Activated naive CD8-positive, alpha-beta T cell treated with anti-CD3 and anti-CD28 coated beads for 36 hours (primary cell): ENCODE measurements at places on chromosomes 5 and 9. TPM values are rescaled to one million over a fixed set of nuclear protein-coding genes. Genes with fewer than 3 reads are reported as not detected.

DNA sequence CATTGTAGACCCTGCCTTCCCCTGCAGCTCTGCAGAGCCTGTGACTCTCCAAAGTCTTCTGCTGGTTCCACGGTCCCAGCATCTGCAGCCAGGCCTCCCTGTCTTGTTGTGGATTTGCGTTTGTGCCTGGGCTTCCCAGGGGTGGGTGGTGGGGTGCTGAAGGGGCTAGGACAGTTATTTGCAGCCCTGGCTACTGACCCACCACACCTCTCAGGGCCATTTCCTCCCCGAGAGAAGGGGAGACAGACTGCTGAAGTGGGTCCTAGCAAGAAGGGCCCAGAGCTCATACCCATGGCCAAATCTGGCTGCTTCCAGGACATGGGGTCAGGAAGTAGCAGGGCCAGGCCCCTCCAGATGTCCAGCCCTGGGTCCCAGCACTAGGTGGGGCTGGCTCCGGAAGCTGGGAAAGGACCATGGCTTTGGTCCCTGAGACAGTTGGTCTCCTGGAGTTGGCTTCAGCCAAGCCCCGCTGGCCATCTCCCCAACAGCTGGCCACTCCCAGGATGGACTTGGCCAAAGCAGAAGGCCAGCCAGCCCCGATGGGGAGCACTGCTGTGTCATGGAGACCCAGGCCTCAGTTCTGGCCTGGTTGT, 26.3 kb downstream of the GSN start:
- DNase-seq = no peak

The GALNT10 gene
- 19.8 TPM for total RNA-seq

DNA sequence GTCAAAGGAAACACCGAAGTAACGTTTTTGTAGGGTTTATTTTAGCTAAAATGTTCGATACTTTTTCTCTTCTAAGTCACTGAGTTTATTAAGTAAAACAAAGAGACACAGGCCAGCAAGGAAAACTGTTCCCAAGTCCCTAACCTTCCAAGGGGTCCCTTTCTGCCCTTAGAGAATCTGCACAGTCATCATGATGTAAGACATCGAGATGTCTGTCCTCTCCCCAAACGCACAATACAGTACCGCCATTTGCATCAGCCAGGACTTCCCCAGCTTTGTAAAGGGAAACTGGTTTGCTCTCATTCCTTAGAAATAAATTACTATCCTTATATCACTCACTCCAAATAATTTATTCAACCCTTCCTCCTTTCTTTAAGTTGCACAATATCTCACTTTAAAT, 89.3 kb downstream of the MARCHF11 start:
- DNase-seq = no peak

DNA sequence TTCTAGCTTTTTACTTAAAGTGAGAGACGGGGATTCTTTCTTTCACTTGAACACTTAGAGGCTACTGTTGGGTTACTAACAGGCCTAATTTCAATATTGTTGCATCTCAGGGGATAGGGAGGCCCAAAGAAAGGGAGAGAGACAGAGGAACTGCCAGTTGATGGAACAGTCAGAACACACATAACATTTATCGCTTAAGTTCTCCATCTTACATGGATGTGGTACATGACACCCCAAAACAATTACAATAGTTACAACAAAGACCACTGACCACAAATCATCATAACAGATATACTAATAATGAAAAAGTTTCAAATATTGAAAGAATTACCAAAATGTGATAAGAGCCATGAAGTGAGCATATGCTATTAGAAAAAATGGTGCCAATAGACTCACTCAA, 4.3 kb upstream of the RIC1 start:
- no peak for DNase-seq

- no peak for DNase-seq
Observed at GRCh38 chr5:169668732-169669131, 31.7 kb downstream of the DOCK2 start.

The CTSV gene
- total RNA-seq = 0.20 TPM

DNA sequence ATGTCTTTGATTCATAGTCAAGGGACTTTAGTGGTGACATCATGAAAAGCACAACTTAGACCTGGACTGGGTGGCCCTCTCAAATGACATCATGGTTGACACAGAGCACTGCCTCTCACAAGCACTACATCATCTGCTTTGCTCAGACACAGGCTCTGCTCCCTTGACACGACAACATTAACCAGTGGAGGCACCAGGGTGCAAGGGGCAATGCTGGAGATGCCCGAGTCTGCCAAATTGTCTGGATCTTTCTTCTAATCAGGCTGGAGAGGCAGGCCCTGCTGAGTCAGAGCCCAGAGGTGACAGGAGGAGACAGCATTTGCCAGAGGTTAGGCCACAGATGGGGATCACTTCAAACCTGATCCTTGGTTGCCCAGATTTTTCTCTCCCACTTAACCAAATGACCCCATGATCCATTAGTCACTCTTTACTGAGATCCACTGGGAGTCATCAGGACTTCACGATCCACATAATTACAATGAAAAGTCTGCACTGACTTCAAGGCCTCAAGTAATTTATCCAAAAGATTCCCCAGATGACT, 174.4 kb downstream of the SLIT3 start:
- no peak for DNase-seq

DNA sequence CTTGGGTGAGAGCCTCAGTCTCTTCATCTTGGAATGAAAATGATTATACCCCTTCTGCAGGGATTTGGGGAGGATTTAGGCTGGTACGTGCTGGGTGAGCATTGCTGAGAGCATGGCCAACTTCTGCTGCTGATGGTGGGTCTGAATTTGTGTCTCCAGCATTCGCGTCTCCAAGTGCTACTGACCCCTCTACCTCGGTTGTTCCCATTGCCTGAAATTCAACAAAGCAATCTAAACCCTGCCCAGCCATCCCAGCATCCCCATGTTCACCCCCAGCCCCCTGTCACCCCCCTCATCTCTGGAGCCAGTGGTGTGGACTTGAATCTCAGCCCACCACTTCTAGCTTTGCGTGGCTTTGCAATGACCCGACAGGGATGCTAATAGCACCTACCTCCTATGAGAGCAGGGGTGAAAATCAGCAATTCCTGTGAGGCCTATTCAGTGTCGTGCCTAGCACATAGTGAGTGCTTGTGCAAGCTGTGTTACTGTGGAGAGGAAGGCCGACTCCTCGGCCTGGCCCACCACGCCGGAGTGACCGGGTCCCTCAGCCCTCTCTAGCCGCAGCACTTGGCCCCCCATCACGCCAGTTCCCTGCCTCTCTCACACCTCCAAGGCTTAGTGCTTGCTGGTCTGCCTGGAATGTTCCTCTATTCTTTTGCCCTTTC, 43.4 kb upstream of the SH3PXD2B start:
- no peak for DNase-seq

GRCh38 chr5:155728857-155729683, 597.9 kb upstream of the SGCD start:
- no peak for DNase-seq

The ANXA2R gene
- 8.5 TPM for total RNA-seq

DNA sequence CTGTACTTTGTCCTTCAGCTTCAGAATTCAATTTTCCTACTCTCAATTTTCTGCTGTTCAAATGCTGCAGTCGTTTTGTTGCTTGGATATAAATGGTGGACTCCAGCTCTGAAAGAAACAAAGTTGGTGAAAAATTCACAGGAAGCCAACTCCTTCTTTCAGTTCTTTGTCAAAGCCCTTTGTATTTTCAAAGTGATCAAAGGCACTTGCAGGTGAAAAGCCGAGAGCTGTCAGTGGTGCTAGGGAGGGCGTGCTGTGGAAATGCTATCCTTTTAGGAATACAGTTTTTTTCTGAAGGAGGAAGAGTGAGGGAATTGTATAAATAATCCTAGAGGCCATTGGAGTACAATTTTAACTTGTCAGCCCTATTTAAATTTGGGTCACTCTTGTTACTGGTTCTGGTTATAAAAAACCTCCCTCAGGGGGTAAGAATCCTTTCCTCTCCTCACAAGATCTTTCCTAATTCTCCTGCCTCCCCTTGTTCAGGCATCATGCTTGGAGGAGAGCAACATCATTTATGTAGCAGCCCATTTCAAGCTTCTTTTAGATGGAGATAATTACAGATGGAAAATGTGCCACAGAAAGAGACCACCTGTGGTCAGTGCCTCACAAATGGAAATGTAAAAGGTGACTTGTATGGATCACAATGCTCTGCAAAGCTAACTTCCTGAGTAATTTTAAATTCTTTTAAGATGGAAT, 62.5 kb upstream of the GHR start:
- DNase-seq = no peak

DNA sequence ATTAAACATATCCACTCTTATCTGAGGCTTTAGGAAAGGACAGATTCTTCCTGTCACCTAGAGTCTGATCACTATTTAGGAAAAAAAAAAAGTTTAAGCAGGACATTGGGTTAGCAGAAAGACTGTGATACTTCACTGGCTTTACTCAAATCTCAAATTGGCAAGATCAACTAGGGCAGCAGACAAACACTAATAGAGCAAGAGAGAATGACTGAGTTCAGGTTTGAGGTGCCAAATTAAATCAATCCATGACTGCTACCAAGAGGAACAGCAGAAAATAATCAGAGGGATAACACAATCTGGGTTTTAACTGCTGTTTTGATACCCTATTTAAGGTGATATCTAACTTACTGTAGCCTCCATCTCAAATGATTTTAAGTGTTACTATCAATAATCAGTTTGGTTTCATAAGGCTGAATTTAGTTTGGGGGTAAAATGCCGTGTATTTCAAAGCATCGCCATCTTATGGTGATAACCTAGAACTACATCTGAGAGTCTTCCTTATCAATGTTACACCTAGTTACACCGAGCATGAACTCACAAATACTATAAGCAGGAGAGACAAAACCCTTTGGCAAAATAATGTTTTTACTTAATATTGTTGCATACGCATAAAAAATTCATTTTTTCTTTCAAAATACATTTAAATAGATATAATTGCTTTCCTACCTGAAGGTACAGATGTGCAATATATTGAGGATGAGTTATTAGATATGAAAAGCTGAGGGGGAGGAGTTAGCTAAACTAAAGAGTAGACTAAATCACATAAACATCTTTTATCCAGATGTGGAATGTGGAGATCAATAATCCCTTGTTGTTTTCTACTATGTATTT, 286.4 kb upstream of the CDH12 start:
- DNase-seq = no peak

DNA sequence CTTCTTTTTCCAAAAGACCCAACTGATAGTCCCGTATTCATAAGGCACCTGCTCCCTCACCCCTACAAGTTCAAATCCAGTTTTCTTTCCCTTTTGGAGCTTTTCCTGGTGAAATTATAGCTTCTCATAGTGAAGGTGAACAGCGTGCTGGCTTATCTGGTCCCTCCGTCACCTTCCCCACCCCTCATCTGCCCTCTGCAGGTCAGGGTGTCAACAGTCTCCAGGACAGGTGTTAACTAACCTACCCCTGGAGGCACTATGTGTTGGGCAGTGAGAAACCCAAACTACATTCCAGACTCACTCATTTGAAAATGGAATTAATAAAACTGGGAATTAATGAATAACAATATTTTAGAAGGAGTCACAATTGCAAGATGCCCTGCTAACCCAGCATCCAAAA, 109.0 kb upstream of the TAS2R1 start:
- no peak for DNase-seq

DNA sequence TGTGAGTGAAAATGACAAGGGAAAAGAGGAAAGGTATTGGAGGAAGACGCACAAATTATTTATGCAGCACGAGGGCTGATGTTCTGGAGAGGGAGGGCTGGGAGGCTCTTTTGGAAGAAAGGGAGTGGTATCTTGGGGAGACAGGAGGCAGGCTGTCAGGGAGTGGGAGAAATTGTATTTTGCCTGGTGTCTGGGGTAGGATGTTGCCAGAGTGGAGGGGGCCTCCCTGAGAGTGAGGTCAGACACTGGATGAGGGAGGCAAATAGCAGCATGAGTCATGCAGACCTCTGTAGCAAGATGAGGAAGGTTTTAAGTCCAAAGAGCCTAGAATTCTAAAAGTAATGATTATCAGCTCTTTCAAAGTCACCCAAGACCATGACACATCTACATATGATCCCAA, 158.0 kb downstream of the DMRT2 start:
- DNase-seq = no peak

The GNA14 gene
- total RNA-seq = not detected

GRCh38 chr9:109590966-109591365, 92.9 kb upstream of the PTPN3 start:
- DNase-seq = no peak

The MARCOL gene
- not detected for total RNA-seq

DNA sequence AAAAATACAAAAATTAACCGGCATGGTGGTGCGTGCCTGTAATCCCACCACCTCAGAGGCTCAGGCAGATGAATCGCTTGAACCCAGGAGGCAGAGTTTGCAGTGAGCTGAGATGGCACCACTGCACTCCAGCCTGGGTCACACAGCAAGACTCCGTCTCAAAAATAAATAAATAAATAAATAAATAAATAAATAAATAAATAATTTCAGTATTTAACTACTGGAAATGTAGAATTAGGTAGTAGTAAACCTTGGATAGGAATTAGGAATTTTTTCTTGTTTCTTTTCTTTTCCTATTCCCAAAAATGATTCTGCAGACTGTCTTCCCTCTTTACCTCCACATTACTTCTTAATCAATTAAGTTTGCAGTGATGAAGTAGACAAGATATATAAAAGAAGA, 103.2 kb downstream of the PLK2 start:
- no peak for DNase-seq

The IFNB1 gene
- 1.2 TPM for total RNA-seq

DNA sequence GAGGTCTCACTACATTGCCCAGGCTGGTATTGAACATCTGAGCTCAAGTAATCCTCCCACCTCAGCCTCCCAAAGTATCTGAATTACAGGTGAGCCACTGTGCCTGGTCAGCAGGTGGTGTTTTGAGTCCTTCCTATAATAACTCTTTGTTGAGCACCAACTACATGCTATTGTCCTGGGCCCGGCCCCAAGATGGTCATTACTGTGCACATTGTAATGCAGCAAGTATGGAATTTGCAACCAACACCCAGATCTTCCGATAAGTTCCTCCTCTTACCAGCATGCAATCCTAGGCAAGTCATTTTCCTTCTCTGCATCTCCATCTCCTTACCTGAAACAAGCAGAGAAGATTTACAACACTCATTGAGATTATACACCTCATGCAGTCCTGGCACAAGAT, 510.3 kb upstream of the KLF4 start:
- DNase-seq = no peak

GRCh38 chr5:170540271-170540670, 36.5 kb downstream of the KCNIP1 start:
- no peak for DNase-seq

DNA sequence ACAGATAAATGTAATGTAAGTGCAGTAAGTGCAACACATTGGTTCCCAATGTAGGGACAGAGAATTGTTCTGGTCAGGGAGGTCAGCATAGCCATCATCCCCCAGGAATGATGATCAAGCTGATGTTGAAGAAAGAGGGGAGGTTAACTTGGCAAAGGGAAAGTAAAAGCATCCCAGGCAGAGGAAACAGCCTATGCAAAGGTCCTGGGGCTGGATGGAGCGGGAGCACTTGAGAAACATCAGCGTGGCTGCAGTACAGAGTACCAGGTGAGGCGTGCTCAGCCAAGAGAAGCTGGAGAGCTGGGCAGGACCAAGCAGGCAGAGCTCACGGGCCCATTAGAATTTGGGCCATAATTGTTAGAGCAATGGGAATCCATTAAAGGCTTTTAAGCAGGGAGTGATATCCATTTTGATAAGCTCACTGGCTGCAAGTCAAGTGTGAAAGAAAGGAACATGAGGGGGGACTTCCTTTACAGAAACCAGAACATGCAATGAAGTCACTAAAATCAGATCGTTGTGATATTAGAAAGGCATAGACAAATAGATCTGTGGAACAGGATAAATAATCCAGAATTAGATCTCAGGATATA, 50.1 kb upstream of the HAND1 start:
- DNase-seq = no peak
